Nephron progenitor cell (in vitro differentiated cells): ENCODE measurements at places on chromosomes 2 and 18.
A peak's percentile ranks its signal among the peaks of the same experiment; 100 is the strongest.

DNA sequence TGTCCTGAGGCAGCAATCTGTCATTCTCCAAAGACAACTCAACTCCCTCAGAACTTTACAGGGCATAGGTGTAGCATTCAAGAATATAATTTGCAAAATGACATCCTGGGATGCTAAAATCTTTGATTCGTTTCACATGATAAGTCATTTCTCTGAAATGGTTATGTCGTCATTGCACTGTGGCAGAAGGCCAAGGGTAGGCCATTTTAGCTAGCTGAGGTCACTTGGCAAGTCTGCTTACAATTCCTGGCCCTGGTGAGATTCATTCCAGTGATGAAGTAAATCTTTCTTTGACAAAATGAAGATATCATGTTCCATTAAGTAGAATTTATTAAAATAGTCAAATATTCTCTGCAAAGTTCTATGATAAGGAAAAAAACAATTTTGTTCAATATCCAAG lies 1410.3 kb upstream of the LRRTM1 start:
- no peak for DNase-seq

DNA sequence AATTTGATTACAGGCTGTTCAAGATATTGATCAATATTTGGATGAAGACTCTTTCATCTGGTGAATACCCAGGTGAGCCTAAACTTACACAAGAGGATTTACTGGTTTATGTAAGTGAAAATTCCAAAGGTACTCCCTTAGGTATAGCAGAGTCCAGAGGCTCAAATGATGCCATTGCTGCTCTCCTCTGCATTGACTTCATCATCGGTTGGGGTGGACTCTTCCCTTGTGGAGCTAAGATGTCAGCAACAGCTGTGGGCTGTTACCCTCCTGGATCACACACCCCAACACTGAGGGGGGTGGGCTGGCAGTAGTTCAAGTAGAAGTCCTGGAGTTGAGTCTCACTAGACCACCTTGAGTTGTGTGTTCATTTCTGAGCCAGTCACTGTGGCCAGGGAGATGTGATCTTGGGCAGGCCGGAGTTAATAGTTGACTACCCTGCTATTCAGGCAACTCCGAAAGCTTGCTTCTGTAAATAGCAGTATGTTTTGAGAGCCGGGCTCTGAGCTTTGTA lies 236.9 kb downstream of the PTPRM start:
- no peak for DNase-seq

DNA sequence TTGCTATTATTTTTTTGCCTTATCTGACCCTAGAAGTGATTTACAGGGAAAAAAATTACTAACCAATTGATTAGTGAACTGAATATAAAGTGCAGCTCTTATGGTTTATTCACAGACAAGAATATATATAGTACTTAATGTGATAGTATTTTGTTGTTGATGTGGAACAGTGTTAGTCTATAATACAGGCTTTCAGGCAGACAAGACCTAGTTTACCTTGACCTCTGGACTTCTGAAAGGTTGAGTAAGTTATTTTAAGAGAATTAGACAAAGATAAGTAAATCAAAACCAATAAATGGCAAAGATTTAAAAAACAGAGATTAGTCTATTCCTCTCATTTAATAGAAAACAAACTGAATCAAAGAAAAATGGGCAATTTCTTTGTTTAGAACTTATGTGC lies 46.0 kb downstream of the SCN1A start:
- DNase-seq, result no peak

DNA sequence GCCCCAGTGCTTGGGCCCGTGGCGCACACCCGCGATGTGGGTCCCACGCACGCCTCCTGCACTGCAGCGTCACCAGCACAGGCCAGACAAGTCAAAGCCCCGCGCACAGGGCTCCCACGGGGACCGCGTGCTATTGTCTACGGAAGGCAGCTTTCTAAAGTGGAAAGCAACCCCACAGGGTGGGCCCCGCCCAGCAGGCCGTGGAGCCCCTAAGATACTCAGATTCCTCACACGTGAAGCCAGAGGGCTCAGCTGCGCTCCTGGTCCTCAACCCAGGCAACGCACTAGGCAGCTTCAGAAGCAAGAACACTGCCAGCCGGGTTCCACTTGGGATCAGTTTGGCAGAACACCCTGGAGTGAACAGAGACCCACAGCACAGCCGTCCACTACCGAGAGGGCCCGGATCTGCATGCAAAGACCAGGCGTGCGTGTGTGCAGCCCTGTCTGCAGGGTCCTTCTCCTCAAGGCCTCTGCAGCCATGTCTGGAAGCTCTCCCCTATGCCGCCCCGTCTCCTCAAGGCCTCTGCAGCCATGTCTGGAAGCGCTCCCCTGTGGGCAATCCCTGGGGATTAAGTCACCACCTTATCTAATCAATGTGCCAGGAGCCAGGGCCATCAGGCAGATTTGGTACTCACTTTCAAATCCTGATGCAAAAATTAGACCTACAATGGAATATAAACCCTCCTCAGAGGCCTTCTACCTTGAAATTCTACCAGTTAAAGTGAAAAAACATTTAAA lies 231.3 kb downstream of the HDAC4 start:
- no peak for DNase-seq

GRCh38 chr18:47485221-47485797 lies 233.8 kb upstream of the SKOR2 start:
- no peak for DNase-seq

GRCh38 chr2:224612578-224612977 lies 27.4 kb upstream of the CUL3 start:
- DNase-seq, result no peak

DNA sequence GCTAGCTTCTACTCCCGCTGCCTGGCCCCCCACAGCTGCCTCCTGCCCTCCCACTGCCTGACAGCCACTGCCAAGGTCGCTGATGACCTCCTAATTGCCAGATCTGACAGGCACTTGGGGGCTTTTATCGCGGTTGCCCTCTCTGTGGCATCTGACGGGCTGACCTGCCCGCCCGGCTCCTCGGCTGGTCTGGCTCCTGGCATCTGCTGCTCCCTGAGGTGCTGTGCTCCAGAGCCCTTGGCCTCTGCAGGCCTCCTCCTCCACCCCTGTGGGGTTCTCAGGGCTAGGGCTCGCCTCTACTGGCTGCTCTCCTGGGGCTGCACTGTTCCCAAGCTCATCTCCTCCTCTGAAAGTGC lies 43.1 kb downstream of the INHBB start:
- no peak for DNase-seq

- no peak for DNase-seq
These were observed 2.6 kb upstream of the TMEFF2 start for GRCh38 chr2:192197357-192197756.

- no peak for DNase-seq
These were observed 51.8 kb downstream of the STK25 start for GRCh38 chr2:241456546-241456945.

GRCh38 chr2:65746931-65747675 lies 314.7 kb upstream of the SPRED2 start:
- DNase-seq, result peak; percentile 9

- DNase-seq, result no peak
These were observed 158.8 kb downstream of the SH3RF3 start for GRCh38 chr2:109287838-109288237.

DNA sequence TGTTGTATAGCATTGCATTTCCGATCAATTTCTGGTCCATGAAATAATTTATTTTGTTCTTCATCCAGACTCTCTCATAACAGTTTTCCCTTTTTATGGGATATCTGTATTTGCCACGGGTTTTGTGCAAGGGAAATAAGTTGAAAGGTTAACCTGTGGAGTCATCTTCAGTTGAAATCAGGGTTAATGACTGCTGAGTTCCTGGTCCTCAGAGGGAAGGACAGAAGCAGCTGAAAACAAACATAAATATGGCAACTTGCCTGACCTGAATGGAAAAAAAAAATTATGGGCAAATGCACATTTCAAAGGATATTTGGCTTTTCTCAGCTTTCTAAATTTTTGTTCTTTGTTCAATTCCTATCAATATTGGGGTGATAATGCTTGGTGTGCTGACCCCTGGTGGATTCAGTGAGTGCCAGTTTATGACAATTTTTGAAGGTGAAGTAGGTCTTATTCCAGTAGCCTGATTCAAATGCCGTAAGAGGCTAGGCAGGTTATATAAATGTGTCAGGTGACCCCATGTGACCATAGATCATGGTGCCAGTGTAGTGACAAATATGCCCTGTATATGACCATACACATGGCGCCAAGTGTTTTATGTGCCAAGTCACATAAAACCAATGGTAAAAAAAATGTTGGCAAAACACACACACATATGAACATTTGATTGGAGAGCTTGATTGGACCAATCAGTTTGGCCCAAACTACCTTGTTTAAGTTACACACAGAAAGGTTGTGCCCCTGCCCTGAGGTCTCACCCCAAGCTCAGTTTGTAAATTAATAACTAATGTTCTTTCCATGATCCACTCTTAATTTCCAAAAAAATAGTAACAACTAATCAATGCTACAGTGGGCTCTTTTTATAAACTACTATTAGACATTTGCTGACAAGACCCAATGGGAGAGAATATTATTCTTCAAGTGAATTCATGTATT lies 47.6 kb upstream of the FAM124B start:
- DNase-seq, result no peak

DNA sequence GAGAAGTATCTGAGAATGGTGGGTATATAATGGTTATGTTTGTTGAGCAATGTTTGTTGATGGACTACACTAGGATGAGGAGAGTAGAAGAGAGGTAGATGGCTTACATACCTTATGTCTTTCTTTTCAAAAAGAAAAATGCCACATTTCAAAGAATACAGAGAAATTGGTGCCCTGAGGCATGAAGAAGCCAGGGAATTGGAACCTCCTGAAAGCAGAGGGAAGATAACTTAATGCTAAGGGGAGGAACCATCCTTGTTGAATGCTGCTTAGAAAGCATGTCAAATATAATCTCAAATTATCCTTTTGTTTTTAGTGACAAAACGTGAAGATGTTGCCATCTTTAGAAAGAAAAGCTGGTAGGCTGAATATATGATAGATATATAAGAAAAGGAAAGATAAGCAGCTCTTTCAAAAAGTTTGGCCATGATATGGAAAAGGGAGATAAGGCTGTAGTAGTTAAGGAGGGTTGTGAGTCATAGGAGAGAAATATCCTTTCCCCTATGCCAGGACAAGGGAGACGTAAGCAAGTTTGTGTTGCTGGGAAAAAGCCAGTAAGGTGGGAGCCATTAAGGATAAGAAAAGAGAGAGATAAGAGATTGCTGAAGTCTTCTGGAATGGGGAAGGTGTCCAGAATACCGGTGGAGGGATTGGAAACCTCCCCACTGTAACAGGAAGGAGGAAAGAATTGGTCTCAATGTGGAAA lies 66.3 kb downstream of the SCN2A start:
- DNase-seq, result no peak

GRCh38 chr2:160613466-160614153 lies 120.0 kb upstream of the RBMS1 start:
- no peak for DNase-seq
